ENCODE measurements at places on chromosomes 3 and 15.

- no peak for DNase-seq
Measured at GRCh38 chr15:38192496-38192895, 60.1 kb upstream of the SPRED1 start.

GRCh38 chr3:51637941-51638471 lies 33.0 kb upstream of the TEX264 start:
- DNase-seq, result peak; percentile 28

DNA sequence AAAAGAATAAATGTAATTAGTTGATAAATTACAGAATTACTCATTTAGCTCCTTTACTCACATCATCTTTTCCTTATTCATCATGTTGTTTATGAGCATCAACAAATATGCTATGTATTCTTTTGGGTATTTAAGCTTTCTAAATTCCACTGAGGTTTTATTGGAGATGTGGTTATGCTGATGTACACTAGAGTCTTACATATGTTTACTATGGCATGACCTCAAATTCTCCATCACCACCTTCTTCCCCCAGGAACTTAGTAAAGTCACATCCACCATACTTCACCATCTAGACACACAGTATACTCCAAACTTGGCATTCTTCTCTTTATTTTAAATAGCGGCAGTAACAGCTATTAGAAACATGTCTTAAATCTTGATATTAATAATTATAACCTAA lies 74.1 kb upstream of the MELTF start:
- DNase-seq, result no peak

GRCh38 chr3:10716964-10717363 lies 99.1 kb upstream of the SLC6A11 start:
- DNase-seq, result no peak

GRCh38 chr15:39835550-39835949 lies 52.9 kb upstream of the FSIP1 start:
- DNase-seq, result no peak

DNA sequence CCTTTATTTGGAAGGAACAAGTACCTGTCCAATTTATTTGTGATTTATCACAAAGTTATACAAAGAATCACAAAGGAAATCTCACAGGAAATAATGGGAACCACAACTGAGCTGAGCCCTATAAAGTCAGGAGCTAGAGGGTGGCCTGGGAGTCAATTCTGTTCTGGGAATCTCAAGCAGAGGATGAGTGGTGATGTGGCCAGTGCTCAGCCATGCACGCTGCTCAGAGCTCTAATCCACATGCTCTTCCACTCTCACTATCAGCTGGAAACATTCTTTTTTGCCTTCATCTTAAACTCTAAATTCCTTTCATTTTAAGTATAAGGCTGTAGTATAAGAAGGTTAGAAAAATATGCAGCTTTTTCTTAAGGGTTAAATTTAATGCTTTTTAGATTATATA lies 36.6 kb downstream of the UACA start:
- DNase-seq, result no peak

DNA sequence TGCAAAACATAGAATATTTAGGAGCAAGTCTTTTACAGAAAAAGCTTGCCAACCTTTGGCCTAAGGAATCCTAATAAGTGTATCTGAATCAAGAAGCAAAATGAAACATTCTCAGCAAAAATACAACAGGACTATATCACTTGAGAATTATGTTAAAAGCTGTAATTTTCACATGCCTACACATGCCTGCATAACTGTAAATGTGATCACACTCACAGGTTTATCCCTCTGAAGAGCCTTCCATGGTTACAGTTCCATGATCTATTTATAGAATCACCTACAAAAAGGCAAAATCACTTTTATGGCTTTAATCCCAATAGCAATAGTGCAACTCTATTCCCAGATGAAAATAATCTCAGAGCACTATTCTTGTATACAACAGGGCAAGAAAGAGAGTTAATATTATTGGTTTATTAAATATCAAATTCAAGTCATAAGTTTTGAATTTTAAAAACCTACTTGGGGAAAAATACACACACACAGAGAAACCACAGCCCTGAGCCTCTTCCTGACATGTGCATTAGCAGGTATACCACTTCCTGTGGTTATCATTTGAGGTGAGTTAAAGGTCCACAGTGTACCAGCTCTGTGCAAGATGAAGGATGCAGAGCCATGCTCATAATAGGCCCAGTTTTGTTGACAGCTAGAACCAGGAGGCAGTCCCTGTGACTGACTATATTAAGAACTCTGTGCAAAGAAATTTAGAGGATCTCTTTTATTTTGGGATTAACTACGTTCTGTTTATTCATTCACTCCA lies 252.5 kb upstream of the TGFBR2 start:
- peak; percentile 61 for DNase-seq

- DNase-seq, result no peak
Measured at GRCh38 chr15:43382310-43382709, 11.4 kb downstream of the TUBGCP4 start.

- peak; percentile 15 for DNase-seq
Measured at GRCh38 chr15:85331655-85332285, 48.6 kb upstream of the AKAP13 start.

DNA sequence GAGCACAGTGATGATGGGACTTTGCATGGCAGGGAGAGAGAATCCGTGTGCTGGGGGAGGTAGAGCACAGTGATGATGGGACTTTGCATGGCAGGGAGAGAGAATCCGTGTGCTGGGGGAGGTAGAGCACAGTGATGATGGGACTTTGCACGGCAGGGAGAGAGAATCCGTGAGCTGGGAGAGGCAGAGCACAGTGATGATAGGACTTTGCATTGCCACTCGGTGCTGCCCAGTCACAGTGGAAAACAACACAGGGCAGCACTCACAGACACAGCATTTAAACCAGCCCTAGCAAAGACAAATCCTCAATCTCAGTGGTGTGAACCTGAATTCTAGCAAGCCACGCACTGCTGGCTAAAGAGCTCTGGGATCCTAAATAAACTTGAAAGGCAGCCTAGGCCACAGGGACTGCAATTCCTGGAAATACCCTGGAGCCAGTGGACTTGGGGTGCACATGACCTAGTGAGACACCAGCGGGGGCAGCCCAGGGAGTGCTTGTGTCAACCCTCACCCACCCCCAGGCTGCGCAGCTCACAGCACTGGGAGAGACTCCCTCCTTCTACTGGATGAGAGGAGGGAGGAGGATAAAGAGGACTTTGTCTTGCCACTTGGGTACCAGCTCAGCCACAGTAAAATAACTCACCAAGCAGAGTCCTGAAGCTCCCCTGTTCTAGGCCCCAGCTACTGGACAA lies 23.4 kb upstream of the TNK2 start:
- DNase-seq, result no peak

DNA sequence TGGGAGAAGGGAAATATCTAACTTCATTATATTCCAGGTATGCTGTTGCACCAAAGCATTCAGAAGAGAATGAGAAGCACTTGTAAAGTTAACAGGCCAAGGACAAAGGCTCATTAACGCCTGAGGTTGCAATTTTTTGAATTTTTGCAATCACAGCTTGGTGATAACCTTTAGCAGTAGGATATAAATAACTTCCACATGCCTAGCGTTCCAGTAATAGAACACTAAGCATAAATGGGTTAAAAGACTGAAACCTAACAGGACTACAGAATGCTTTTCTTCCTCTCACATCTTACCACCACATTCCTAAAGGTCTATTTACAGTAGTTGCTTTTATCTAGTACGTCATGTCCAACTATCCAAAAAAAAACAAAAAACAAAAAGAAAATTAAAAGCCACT lies 57.4 kb upstream of the IMPG2 start:
- no peak for DNase-seq

DNA sequence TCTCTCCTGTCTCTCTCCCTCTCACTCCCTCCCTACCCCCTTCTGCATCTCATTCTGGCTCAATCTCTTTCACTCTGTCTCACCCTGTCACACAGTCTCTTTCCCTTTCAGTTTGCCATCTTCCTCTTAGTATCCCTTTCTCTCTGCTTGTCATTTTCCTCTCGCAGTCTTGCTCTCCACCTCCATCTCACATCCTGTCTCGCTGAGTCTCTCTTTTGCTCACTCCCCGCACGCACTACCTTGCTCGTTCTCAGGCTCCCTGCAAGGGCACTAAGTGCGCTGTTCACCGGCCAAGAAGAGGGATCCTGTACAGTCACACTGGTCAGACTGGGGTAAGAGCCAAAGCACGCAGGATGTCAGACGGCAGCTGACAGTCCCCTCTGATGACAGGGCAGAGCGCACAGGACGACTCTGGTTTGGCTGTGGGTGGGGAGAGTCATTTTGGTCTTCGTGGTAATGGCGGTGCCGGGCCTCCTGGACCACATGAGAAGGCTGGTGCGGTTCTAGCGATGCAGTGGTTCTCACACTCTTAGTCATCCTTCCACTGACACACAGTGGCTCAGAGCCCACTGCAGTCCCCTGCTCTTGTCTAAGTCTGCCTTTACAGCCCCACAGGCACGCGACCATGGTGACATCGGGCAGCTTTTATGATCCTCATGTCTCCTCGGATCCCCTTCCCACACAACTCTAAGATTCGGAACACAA lies 356.8 kb downstream of the FOXP1 start:
- DNase-seq, result peak; percentile 77

DNA sequence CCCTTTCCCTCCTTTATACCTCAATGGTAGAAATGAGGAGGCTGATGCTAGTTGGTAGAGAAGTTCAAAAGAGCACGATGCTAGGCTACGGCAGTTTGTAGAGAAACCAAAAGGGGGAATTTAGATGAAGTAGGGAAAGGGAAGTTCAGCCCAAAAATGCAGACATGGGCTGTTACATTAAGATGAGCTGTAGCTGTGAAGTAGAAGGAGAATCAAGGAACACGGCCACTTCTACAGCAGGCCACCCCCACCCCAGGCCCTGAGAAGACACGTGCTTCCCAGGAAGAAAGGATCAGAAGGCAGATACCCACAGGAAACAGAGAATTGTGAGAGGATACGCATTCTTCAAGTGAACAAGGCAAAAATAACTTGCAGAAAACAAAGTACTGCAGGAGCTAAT lies 2.1 kb upstream of the PARP14 start:
- no peak for DNase-seq

- DNase-seq, result no peak
Measured at GRCh38 chr3:50480471-50480870, 23.0 kb downstream of the CACNA2D2 start.

- DNase-seq, result no peak
Measured at GRCh38 chr3:36827133-36827532, 62.8 kb upstream of the DCLK3 start.

- DNase-seq, result no peak
Measured at GRCh38 chr3:16916840-16917239, 32.1 kb downstream of the PLCL2 start.

GRCh38 chr3:152375546-152375945 lies 106.8 kb downstream of the MBNL1 start:
- no peak for DNase-seq

DNA sequence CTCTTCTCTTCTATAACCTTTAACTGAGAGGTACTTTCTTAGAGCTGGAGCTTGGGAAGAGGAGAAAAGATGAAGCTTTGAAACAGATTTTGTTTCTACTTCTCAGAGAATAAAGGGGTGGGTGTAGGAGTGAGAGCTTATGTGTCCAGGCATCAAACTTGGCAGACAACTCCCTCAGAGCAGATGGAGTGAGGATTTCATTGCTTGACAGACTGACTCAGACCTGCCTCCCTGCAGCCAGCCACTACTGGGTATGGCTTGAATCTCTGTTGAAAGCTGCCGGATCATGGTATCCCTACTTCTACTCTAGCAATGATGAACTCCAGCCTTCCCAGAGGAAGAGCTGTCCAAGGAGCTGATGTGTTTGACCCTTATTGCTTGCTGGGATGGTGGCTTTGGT lies 36.7 kb downstream of the SYN2 start:
- DNase-seq, result no peak

GRCh38 chr15:50925281-50925680 lies 16.8 kb downstream of the AP4E1 start:
- DNase-seq, result no peak

DNA sequence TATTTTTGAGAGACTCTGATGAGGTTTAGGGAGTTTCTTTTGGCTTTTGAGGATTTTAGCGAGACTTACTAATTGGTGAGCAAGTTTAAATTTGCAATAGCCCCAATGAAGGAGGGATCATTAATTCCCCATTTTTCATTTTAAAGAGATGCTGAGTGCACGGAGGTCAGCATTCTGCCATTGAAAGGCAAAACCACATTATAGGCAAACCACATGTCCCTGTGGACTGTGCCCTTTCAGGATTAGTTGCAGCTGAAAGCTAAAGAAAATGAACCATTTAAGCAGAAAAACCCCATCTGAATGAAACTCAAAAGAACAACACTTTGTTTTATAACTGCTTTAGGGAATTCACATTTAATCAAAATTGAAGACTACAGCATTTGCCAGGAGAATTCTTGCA lies 246.5 kb downstream of the PDZRN3 start:
- no peak for DNase-seq

DNA sequence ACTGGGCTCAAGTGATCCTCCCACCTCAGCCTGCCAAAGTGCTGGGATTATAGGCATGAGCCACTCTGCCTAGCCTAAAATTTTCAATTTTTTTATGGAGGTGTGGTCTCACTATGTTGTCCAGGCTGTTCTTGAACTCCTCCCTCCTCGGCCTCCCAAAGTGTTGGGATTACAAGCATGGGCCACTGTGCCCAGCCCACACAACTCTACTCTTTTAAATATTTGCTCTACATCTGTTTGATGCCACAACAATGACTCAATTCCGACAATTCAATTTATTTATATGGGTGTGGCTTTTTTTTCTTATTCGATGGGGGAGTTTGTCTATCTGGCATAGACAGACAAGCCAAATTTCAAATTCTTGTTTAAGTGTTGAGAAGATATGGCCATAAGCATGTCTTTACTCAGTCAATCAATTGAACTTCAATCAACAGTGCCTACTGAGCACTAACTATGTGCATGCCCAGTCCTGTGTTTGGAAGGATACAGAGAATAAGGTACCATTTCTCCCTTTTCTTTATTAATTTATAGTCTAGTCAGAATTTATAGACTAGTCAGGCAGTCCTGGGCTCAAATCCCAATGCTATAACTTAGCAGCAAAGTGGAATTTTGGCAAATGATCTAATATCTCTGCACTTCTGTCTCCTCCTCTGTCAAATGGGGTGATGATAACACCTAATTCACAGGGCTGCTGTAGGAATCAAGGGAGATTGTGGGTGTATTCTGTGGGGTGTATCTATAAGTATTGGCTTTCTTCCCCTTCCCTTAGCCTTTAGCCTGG lies 54.6 kb upstream of the PIAS1 start:
- no peak for DNase-seq

DNA sequence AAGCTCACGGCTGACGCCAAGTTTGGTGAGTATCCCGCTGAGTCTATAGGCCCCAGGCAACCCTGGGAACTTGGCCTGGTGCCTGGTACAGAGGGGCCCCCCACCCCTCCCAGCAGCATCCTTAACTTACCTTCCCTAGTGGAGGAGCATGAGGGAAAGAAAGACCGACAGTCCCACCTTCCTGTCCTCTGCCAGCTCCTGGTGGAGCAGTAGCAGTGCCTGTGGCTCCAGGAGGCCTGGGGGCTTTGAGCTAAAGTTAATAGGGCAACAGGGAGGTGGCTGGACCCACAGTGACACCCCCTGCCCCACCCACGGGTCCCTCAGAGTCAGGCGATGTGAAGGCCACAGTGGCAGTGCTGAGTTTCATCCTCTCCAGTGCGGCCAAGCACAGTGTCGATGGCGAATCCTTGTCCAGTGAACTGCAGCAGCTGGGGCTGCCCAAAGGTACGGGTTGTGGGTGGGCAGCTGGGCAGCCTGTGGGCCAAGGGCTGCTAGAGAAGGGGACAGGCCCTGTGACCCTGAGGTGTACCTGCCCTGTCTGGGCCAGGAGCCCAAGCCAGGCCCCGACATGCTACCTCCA lies 2.9 kb downstream of the COMMD4 start:
- DNase-seq, result no peak

GRCh38 chr3:165393461-165393860 lies 197.3 kb upstream of the SLITRK3 start:
- no peak for DNase-seq

Measured in CD4-positive, alpha-beta T cell treated with Interleukin-4 for 1 hour (primary cell).